ENCODE measurements at places on chromosomes 1 and 21.

- DNase-seq = peak; percentile 29
- no peaks in the 10 kb centered on the region for H3K36me3 ChIP-seq
- H3K4me1 ChIP-seq = no peaks in the 10 kb centered on the region
These were observed 120.2 kb upstream of the SLC45A1 start for GRCh38 chr1:8197493-8198282.

DNA sequence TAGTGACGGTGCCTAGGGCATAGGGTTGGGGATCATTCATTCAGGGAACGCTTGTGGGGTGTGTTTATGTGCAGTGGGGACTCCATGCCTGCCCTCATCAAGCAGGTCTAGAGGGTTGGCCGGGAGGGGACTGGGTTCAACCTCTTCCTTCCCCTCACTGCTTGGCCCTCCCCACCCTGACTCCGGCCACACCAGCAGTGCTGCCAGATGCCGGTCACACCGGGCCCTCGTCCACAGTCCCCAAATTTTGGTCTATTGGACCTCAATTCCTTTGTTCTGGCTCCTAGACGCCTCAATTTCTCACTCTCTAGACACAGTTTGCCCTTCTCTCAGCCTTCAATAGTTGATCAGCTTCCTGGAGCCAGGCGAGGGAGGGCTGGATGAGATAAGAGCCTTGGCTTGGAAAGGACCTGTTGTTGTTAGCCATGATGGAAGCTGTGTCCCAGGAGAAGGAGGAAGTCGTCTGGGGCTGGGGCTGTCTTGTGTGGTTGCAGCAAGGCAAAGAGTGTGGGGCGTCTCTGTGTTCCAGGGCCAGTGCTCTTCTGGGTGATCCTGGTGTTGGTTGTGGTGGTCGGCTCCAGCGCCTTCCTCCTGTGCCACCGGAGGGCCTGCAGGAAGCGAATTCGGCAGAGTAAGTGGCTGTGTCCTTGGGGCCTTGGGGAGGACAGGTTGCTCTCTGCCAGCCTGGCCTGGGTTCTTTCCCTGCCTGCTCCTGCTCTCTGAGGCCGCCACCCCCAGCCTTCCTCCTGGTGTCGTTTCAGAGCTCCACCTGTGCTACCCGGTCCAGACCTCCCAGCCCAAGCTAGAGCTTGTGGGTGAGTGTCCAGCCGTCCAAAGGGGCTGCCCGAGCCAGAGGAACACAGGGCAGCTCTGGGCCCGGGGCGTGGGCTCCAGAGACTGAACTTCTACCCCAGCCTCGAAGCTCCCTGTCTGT is 41.1 kb upstream of the TNFRSF1B start:
- no peaks in the 10 kb centered on the region for H3K27me3 ChIP-seq
- H3K4me1 ChIP-seq = peaks cover 4% of the 10 kb centered on the region
- H3K36me3 ChIP-seq = no peaks in the 10 kb centered on the region

GRCh38 chr1:20505488-20505887 is 2.5 kb downstream of the MUL1 start:
- no peak overlapping the region for H3K27ac ChIP-seq
- peaks cover 40% of the 10 kb centered on the region for H3K4me1 ChIP-seq
- no peak for DNase-seq
- H3K4me3 ChIP-seq = no peak overlapping the region
- H3K36me3 ChIP-seq = peaks cover 51% of the 10 kb centered on the region
- no peaks in the 10 kb centered on the region for H3K27me3 ChIP-seq

DNA sequence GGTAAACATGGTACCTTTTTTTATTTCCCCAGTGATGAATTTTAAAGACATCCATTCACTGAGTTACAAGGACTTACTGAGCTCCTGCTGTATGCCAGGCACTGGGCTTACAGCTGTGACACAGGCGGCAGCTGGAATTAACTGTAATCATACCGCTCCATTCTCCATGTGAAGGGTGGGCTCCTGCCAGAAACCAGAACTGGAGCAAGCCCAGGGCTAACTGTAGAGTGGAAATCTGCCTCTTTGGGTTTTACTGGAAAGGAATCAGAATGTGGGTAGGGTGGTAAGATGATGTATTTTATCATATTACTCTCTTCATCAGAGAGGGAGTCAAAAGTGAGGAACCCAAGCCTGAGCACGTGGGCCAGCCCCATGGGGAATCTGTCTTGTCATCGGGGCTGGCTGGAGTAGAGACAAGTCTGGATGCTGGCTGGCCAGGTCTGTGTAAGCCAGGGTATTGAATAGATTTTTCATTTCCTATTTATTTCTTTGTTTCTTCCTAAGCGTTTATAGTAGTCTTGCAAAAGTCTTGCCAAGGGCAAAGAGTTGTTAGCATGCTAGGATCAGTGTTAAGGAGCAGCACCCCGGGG is 21.5 kb downstream of the FGGY start:
- H3K27me3 ChIP-seq = no peaks in the 10 kb centered on the region
- no peaks in the 10 kb centered on the region for H3K4me1 ChIP-seq
- H3K27ac ChIP-seq = no peak overlapping the region
- no peak overlapping the region for H3K4me3 ChIP-seq
- no peaks in the 10 kb centered on the region for H3K36me3 ChIP-seq

DNA sequence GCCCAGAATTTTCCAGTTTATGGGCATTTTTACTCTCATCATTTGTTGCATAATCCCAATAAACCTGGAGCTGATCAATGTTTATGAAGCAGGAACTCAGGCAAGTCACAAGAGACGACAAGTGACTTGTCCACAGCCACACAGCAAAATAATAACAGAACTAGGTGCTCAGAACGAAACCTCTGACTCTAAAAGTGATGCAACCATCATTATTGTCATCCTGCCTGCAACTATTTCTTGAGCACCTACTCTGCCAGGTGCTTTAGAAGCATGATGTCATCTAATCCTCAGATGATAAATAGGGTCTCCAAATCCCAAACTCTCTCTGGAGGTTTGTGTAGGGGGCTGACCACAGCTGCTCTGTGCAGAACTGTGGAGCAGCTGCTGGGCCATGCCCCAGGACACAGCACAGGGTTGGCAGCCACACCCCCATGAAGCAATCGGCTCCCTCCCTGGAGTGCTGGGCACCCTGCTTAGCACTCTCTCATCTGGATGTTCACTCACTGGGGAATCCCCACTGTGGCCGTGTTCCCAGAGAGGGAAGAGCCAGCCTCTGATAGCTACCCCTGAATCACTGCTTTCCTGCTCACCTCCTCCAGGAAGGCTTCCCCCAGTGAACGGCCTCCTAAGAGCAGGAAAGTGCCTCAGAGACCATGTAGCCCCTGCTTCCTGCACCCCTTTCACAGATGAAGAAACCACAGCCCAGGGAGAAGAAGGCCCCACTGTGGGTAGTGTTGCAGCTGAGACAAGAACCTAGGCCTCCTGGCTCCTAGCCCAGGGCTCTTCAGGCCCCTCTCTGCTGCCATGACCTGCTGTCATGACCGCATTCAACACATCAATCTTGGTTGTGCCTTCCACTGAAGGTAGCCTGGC is 2.1 kb downstream of the TTC22 start:
- H3K27ac ChIP-seq = no peak overlapping the region
- H3K27me3 ChIP-seq = peaks cover 38% of the 10 kb centered on the region
- peaks cover 5% of the 10 kb centered on the region for H3K4me1 ChIP-seq
- H3K36me3 ChIP-seq = no peaks in the 10 kb centered on the region
- DNase-seq = no peak

- H3K4me1 ChIP-seq = peaks cover 44% of the 10 kb centered on the region
- peak; percentile 45 for DNase-seq
- peaks cover 15% of the 10 kb centered on the region for H3K36me3 ChIP-seq
- no peaks in the 10 kb centered on the region for H3K27me3 ChIP-seq
- peak overlapping the region; percentile 99 for H3K27ac ChIP-seq
These were observed 1.4 kb upstream of the RBM15 start for GRCh38 chr1:110337704-110338308.
